ENCODE measurements at places on chromosomes 1 and 21. TPM values are rescaled to one million over a fixed set of nuclear protein-coding genes. Genes with fewer than 3 reads are reported as not detected.

Gene PAQR6
- 3.6 TPM for total RNA-seq

Gene MCOLN2
- 1.9 TPM for total RNA-seq

Gene JAK1
- 103 TPM for total RNA-seq

Gene LAD1
- 0.70 TPM for total RNA-seq

Gene PCP4
- total RNA-seq = not detected

Gene AMY1B
- not detected for total RNA-seq

Gene NEK7
- total RNA-seq = 20.6 TPM

Gene ARMH1
- total RNA-seq = 0.28 TPM

Gene CFHR3
- total RNA-seq = 0.10 TPM

Gene COL24A1
- total RNA-seq = not detected

Gene CCDC27
- total RNA-seq = not detected

Gene TMEM50A
- 77.2 TPM for total RNA-seq

Gene KCNH1
- 2.4 TPM for total RNA-seq

Gene H6PD
- total RNA-seq = 5.5 TPM

Gene F13B
- not detected for total RNA-seq

Gene UBE2G2
- total RNA-seq = 37.0 TPM

Gene PDC
- total RNA-seq = not detected

Gene NIBAN1
- 0.90 TPM for total RNA-seq

Gene DTL
- total RNA-seq = 26.7 TPM

Gene SORT1
- 3.8 TPM for total RNA-seq

Gene FCRL5
- not detected for total RNA-seq

Gene SEMA4A
- 0.42 TPM for total RNA-seq

Gene SH2D1B
- total RNA-seq = 0.12 TPM

Gene FHAD1
- 0.35 TPM for total RNA-seq

Gene APCS
- not detected for total RNA-seq

Gene MARK1
- total RNA-seq = 0.07 TPM

Gene CD164L2
- not detected for total RNA-seq

Gene ADGRB2
- 8.5 TPM for total RNA-seq

All from A549 treated with RU486 at 1 μM for 4 hours (cell line).